ENCODE measurements at places on chromosomes 13 and 19.

DNA sequence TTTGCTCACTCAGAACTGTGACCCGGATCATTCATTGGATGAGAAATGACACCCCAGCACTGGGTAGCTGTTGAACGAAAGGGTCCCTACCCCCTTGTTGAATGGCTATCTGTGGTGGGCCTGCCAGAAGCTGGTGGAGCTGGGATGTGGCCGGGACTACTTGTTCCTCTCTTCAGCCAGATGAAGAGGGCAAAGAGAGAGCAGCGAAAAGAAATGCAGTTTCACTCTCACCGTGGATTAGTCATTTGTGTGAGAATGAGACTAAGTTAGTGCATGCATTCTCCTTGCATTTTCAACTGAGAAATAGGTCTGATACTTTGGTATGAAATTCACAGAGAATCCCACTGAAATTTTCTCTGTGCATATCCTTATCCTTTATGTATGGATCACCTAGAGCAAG lies 553.1 kb downstream of the IRS2 start:
- no peak for DNase-seq

- DNase-seq = no peak
Observed at GRCh38 chr13:40876020-40876738, 86.8 kb downstream of the SLC25A15 start.

GRCh38 chr13:41032691-41033376 lies 13.7 kb upstream of the ELF1 start:
- DNase-seq = no peak

- no peak for DNase-seq
Observed at GRCh38 chr13:114147803-114148520, 15.5 kb upstream of the RASA3 start.

- no peak for DNase-seq
Observed at GRCh38 chr19:30593356-30593755, 221.2 kb downstream of the ZNF536 start.

DNA sequence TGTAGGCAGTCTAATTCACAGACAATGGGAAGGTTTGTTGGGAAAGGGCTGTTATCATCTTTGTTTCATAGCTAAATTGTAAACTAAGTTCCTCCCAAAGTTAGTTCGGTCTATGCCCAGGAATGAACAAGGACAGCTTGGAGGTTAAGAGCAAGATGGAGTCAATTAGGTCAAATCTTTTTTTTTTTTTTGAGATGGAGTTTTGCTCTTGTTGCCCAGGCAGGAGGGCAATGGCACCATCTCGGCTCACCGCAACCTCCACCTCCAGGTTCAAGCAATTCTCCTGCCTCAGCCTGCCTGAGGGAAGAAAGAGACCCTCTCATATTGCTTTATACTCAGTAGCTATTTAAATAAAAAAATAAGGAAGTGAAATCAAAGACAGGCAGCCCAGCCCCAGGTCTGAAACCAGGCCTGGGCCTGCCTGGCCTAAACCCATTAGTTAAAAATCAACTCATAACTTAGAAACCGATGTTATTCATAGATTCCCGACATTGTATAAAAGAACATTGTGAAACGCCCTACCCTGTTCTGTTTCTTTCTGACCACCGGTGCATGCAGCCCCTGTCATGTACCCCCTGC lies 297.4 kb upstream of the SGCG start:
- DNase-seq = peak; percentile 20

GRCh38 chr13:45209229-45209628 lies 8.4 kb upstream of the KCTD4 start:
- DNase-seq = peak; percentile 43

DNA sequence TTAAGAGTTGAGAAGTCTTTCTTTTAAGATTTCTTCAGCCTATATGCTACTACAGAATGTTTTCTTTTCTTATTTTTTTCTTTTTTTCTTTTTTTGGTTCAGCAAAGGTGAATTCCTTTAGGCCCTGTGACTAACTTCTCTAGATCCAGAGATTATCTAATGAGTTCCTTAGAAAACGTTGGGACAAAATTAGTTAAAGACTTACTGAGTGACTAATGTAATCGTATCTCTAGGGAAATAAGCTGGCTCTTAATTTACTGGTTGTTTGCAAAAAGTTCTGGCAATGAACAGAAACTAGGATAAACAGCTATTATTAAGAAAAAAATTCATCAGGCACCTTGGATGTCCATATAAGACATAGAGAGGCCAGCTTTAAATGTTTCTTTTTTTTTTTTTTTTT lies 30.7 kb upstream of the CSNK1A1L start:
- no peak for DNase-seq

DNA sequence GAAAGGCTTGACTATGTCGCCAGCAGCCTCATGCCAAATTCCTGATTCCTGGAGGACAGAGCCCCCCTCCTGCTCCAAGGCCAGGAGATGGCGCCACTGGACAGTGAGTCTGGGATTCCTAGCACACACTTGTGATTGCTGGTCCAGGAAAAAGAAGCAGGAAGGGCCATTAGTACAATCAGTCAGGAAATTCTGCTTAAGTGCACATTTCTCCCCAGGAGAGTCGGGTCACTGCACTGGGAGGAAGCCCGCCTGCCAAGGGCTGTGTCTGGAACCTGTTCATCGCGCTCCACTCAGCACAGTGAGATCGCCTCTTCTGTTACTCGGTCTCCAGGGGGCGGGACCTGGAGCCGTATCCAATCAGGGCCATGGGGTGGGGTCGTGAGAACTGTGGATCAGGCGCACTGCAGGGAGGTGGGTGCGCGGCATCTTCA lies 65.1 kb downstream of the ZNF823 start:
- DNase-seq = no peak

DNA sequence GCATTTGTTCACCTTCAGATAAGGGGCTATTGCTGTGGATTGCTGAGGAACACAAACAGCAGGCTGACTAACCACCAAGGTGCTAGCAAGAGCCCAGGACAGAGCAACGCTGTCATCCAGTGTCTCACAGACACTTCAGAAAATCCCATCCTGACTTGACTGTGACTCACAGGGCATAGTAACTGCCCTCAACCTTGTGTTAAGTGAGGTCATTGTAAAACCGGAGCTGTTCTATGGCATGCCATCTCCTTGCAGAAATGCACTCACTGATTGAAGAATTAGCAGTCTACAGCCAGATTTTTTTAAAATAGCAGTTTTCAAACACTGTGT lies 51.1 kb downstream of the TNFRSF19 start:
- DNase-seq = peak; percentile 99

- no peak for DNase-seq
Observed at GRCh38 chr13:111623208-111623607, 302.8 kb downstream of the TEX29 start.

GRCh38 chr13:105200181-105200580 lies 1335.3 kb downstream of the EFNB2 start:
- no peak for DNase-seq

DNA sequence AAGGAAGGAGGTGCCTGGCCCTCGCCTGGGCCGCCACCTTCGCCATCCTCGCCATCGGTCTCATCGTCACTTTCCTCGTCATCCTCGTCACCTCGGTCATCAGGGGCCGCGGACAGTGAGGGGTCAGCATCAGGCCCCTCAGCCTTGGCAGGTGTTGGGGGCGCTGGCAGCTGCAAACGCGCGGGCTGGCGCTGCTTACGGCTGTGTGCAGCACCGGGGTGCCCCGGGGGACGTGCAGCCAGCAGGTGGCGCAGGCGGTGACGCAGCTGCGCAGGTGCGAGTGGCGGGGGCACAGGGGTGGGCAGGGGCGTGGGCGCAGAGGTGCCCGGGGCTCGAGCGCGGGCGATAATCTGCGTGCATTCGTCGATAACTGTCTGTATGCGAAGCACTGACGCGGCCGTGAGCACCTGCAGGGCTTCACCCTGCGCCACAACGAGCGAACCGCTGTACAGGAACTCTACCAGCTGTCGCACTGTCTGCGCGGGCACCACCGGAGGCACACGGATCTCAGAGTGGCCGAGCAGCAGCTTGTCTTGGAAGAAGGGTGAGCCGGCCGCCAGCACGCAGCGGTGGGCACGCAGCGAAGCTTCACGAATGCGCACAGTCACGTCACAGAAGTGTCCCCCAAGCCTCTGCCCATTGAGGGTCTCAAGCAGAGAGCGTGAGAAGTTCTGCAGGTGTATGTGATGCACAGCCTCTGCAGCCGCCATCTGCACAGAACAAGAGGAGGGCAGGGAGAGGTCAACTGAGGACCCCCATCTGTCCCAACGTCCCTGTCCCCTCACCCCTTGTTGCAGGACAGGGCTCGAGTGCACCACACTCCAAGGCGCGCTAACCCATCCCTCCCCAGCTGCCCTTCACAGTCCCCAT lies 2.4 kb downstream of the ZBTB45 start:
- no peak for DNase-seq

DNA sequence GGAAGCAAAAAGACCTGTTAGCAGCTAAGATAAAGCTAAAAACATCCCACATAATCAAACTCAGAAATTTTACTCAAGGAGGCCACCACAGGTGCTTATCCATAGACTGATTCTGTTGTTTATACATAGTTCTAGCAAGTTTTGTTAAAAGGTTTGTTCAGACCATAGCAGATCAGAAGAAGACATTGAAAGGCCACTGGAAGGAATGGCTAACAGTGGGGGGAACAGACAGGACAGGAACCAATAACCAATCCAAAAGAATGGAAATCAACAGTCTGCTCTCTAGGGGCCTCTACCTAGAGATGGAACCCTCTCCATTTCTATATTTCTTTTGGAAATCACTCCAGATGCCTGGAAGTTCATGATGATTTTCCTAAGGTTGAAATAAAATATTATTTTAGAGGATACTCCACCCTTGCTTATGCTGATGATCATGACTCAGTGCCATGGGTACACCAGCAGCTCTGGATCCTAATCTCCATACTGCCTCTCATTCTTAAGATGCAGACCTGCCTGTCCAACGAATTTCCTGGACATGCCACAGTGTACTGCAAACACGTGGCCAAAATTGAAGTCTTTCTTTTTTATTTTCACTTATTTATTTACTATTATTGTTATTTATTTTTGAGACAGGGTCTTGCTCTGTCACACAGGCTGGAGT lies 260.0 kb downstream of the MYO16 start:
- no peak for DNase-seq
